ENCODE measurements at places on chromosomes 7 and 10.

- no peak for DNase-seq
Measured at GRCh38 chr10:13969792-13970140, 361.0 kb downstream of the FRMD4A start.

GRCh38 chr7:73721377-73721817 lies 1.9 kb upstream of the STX1A start:
- DNase-seq = no peak

DNA sequence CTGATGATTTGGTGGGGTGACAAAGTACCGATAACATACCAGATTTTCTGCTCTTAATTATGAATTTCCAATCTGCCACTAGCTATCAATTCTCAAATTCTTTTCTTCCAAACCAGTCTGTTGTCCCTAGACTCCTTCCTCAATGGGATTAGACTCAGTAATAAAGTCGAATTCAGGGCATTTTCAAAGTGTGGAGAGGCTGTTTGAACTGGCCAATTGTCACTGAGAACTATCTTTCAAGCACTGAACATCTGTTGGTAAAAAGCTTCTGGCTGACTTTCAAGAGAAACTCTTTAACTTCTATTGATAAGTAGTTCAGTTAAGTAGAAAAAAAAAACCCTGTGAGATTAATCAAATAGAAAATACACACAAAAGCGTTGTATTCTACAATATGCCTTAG lies 108.9 kb downstream of the SAMD9 start:
- DNase-seq = no peak

GRCh38 chr10:50360077-50360850 lies 108.9 kb upstream of the ASAH2 start:
- no peak for DNase-seq

- DNase-seq = no peak
Measured at GRCh38 chr7:99459087-99459486, 6.9 kb downstream of the ATP5MF start.
